Mucosa of gallbladder (tissue), 1 donor: ENCODE measurements at places on chromosomes 5 and 9. TPM values are rescaled to one million over a fixed set of nuclear protein-coding genes. Genes with fewer than 3 reads are reported as not detected.

Gene PCDHA5
- 1.2 TPM for total RNA-seq

Gene CFAP157
- 1.4 TPM for total RNA-seq

Gene PNPLA7
- 16.5 TPM for total RNA-seq

Gene SLC45A2
- total RNA-seq, result 0.66 TPM

Gene KCNN2
- 0.17 TPM for total RNA-seq

Gene FOXE1
- not detected for total RNA-seq
